Stimulated activated CD8-positive, alpha-beta memory T cell treated with anti-CD3 and anti-CD28 coated beads, Interleukin-7, amount 100 ng/mL, for 4 hours (primary cell): ENCODE measurements at places on chromosomes 3 and 15.

DNA sequence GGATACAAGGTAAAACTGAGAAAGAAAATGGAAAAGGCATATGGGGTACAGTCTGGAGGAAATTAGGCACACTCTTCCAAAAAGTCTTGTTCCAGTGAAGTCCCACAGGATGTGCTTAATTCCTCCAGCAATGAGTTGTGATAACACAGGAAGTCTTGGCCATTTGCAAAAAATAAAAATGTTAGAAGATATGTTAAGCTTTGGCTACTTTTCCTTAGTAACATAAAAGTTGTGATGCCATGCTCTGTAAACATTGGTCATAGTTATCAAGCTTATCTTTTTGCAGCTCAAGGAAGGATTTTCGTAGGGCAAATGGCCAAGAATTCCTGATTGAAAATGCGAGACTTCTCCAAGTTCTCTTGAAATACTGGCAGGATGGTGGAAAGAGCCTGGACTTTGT lies 26.4 kb downstream of the LNP1 start:
- no peak for DNase-seq

DNA sequence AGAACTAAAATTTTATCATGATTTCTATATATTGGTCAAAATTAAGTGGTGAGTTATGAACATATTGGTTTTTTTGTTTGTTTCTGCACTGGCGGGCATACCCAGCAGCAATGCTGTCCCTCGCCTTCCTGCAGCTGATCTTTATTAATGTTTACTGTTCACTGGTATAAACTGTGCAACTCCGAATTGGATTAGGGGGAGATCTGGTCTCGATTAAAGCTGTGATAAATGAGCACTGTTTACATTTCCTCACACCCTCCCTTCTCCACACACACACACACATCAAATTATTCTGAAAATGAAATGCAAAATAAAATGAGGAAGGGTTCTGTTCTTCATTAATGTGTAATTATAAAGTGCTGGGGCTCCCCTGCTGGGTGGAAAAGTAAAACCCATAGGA lies 48.5 kb upstream of the DAZL start:
- DNase-seq: no peak

DNA sequence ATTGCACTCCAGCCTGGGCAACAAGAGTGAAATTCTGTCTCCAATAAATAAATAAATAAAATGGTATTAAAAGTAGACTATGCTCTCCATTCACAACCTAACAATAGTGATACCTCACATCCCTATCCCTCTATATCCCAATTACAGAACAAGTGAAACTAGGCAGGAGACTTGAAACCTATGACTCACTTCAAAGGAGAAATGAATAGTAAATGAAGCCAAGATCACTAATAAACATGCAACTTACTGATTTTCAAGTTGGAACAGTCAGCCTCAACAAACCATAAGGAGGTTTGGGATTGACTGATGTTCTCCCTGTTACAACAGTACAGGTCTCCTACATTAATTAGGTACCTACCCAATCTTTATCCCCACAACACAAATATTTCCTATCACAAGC lies 103.4 kb downstream of the GSK3B start:
- DNase-seq: no peak

DNA sequence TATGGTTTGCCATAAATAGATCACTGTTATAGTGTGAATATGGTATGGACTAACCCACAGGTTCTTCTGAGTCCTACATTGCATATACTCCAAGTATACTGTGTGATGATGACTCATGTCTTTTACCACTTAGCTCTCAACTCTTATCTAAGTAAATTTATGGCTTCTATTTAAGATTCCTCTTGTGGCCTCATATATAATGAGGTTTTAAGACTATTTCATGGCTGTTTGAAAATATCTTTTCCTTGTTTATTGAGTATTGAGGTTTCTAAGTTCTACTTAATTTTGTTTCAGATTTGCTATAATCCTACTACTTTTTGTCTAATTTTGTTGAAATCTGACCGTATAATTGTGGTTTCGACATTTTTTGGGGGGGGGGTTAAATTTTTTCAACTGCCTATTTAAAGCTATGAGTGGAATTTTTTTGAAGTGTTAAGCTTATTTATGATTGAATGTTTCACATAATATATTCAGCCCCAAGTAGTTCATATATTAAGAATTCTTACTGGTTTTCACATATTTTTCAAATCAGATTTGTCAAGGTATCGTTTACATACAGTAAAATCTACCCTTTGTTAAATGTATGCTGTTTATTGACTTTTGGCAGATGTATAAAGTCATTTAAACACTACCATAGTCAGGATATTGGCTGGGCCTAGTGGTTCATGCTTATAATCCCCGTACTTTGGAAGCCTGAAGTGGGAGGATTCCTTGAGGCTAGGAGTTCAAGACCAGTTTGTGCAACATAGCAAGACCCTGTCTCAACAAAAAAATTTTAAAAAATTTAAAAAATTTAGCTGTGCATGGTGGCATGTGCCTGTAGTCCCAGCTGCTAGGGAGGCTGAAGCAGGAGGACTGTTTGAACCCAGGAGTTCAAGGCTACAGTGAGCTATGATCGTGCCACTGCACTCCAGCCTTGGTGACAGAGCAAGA lies 11.7 kb downstream of the SLC25A36 start:
- no peak for DNase-seq

- no peak for DNase-seq
These were observed 58.5 kb downstream of the HRH1 start for GRCh38 chr3:11212784-11213183.

GRCh38 chr3:101072300-101072699 lies 79.1 kb upstream of the ABI3BP start:
- no peak for DNase-seq
